Astrocyte of the cerebellum (primary cell): ENCODE measurements at places on chromosomes 2 and 18.

GRCh38 chr2:172252154-172252553, 149.5 kb upstream of the DLX2 start:
- DNase-seq = no peak

GRCh38 chr2:218003981-218004419, 1.2 kb upstream of the TNS1 start:
- DNase-seq = peak; percentile 18

DNA sequence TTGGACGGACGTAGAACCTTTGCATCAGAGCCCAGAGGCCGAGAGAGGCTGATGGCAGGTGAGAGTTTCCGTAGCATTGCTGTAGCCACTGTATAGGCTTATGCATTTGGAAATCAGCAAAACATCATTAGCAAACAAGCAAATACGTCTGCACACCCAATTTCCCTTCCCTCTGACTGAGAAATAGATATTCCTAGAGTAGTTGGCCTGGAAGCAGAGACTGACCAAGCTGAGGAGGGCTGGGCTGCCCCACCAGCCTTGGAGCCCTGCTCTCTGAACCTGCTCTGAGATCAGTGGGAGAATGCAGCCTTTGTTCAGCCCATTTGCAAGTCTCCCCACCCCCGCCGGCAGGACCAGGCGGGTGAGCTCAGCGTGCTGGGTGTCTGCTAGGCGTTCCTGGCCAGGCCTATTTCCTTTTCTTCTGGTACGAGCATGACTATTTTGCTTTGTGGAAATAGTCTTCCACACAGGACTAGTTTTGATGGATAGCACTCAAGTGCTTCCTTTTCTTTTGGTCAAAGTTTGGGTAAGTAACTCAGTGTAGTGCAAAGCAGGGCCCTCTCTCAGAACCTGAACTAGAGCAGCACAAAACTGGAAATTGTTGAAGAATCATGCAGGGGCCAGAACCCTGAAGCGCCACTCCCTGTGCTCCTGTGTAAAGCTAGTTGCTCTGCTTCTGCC, 21.9 kb upstream of the RNF149 start:
- DNase-seq = no peak

DNA sequence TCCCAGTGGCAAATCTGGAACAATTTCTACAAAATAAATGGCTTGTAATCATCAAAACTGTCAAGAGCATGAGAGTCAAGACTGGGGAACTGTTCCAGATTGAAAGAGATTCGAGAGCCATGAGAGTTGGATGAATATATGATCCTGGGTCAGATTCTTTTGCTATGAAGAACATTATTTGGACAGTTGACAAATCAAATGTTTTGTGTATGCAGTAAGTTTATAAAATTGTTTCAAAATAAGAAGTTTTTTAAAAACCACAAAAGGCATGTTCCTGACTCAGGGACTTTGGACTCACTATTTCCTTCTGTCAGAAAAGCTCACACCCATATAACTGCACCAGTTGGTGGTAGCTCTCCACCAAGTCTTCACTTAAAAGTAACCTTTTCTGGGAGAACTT, 38.5 kb downstream of the ROCK2 start:
- DNase-seq = peak; percentile 74

DNA sequence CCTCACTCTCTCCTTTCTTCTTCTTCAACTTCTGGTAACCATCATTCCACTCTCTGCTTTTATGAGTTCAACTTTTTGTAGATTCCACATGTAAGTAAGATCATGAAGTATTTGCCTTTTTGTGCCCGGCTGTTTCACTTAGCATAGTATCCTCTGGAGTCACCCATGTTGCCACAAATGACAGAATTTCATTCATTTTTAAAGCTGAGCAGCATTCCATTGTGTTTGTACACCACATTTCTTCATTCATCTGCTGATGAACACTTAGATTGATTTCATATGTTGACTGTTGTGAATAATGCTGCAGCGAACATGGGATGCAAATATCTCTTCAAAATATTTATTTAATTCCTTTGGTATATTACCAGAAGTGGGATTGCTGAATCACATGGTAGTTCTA, 133.6 kb upstream of the ERBB4 start:
- no peak for DNase-seq

DNA sequence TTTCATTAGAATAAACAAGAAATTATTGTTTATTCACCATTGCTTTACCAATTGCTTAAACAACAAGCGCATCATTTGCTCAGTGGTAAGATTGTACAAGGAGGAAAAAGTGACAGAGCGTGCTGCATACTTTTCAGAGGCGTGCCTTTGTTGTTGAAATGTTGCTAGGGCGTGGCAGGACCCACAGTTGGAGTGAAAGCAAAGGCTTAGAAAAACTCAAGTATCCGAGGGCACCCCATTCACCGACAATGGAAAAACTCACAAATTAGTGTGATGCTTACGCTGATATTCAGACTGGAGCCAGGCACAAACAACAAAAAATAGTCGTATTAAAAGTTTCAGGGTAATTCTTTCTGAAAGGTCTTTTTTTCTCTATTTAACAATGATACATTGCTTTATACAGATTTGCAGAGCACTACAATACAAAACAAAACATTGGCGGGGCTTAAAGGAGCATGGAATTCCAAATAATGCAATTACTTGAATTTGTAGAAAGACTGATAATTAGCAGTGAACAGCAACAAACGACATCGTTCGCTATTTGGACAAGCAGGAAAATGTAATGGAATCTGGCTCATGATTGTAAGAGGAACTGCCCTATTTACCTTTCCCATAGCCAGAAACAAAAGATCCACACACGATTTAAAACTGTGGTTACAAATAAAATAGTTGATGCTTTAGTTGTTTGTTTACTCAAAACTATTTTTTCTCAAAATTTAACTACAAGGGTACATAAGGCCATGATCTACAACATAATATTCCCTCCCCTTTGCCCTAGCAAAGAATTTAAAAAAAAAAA, 37.8 kb upstream of the RTTN start:
- DNase-seq = no peak
